ENCODE measurements at places on chromosomes 5 and 9.

- no peaks in the 10 kb centered on the region for H3K27me3 ChIP-seq
- DNase-seq: peak; percentile 52
- H3K4me1 ChIP-seq: peaks cover 74% of the 10 kb centered on the region
- H3K27ac ChIP-seq: no peak overlapping the region
- peak overlapping the region; percentile 38 for H3K4me3 ChIP-seq
These were observed 6.3 kb downstream of the SLC12A7 start for GRCh38 chr5:1105350-1106265.

GRCh38 chr9:38405785-38406184, 13.3 kb downstream of the ALDH1B1 start:
- H3K27ac ChIP-seq: no peak overlapping the region
- no peaks in the 10 kb centered on the region for H3K4me1 ChIP-seq
- no peak overlapping the region for H3K4me3 ChIP-seq
- no peak for DNase-seq

DNA sequence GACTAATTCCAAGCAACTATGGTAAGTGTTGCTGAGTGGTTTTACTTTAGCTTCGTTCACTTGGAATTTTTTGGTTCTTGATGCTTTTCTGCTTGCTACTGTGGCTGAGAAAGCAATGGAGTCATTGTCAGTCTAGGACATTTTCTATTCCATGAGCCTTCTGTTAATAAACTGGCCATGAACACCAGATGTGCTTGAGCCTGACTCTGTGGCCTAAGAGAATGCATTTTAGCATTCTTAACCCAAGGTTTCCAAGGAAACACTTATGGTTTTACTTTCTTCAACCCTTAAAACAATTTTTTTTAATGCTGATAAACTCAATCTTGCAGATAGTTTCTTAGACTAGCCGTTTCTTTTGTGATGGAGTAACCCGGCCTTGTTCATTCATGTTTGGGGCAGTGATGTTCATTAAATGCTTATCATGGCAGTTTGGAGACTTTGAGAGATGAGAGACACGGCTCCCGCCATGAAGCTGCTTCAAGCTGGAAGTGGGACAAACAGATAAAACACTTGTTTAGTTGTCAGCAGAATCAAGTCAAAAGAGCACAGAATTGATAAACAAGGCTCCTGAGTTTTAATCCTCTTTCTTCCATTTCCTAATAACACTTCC, 42.4 kb downstream of the OSTF1 start:
- no peak for DNase-seq
- H3K27me3 ChIP-seq: no peaks in the 10 kb centered on the region
- H3K4me3 ChIP-seq: no peak overlapping the region
- peaks cover 43% of the 10 kb centered on the region for H3K36me3 ChIP-seq
- H3K4me1 ChIP-seq: peaks cover 13% of the 10 kb centered on the region

DNA sequence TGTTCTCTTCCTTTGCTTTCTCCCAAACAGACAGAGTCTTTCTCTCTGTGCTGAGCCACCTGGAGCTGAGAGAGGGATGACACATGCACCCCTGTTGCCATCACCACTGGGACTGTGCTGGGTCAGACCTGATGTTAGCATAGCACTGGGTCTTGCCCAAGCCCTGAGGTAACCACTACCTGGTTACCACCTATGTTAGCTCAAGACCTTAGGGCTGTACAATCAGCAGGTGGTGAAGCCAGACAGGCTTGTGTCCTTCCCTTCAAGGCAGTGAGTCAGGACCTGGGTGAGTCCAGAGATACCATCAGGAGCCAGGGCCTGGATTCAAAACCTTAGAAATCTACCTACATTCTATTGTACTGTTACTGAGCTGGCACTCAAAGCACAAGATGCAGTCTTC, 32.1 kb downstream of the FST start:
- H3K4me1 ChIP-seq: no peaks in the 10 kb centered on the region
- no peak overlapping the region for H3K27ac ChIP-seq
- H3K4me3 ChIP-seq: no peak overlapping the region
- H3K27me3 ChIP-seq: peaks cover 3% of the 10 kb centered on the region

GRCh38 chr5:28914297-28914696, 1875.9 kb upstream of the CDH9 start:
- no peak overlapping the region for H3K4me3 ChIP-seq
- no peaks in the 10 kb centered on the region for H3K4me1 ChIP-seq
- no peak overlapping the region for H3K27ac ChIP-seq
- no peaks in the 10 kb centered on the region for H3K27me3 ChIP-seq
- no peak for DNase-seq
- no peaks in the 10 kb centered on the region for H3K36me3 ChIP-seq

- no peak overlapping the region for H3K4me3 ChIP-seq
- H3K27ac ChIP-seq: no peak overlapping the region
- H3K4me1 ChIP-seq: no peaks in the 10 kb centered on the region
- no peaks in the 10 kb centered on the region for H3K36me3 ChIP-seq
- H3K27me3 ChIP-seq: peaks cover 2% of the 10 kb centered on the region
These were observed 220.4 kb downstream of the TRPM3 start for GRCh38 chr9:70901013-70901412.

Data from activated naive CD8-positive, alpha-beta T cell treated with anti-CD3 and anti-CD28 coated beads, Interleukin-2, amount 50 U/mL, for 24 hours (primary cell).